ENCODE measurements at places on chromosomes 6 and 20. TPM values are rescaled to one million over a fixed set of nuclear protein-coding genes. Genes with fewer than 3 reads are reported as not detected.

- DNase-seq, result no peak
Measured at GRCh38 chr6:136751522-136751956, 40.7 kb downstream of the MAP3K5 start.

Gene HFE
- 5.2 TPM for total RNA-seq

Gene FERMT1
- 1.0 TPM for total RNA-seq

DNA sequence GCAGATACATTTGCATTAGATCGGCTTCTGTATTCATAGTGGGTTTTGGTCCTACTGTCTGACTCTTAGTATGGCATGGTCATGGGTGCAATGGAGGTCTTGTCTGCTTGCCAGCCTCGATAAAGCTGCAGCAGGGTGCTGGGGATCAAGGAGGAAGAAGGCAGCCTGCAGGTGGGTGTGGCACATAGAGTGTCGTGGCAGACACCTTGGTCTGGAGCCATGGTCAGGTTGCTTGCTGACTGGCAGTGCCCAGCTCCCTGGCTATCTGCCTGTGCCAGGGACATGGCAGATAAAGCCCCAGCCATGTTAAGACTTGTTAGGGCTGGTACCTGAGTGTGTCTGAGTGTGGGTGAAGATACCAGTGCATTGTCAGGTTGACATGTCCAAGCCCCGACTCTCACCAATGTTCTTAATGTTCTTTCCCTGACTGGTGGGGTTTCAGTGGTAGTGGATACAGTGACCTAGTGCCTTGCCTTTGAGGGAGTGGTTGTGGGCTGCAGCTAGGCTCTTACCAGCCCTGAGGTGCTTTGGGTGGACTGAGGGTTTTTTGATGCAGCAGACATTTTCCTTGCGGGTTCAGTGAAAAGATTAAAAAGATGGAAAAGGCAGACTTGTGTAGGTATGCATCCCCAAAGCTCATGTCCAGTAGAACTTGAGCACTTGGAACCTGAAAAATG, 1.8 kb downstream of the FAM83D start:
- no peak for DNase-seq

GRCh38 chr6:127136786-127137185, 18.3 kb downstream of the RSPO3 start:
- no peak for DNase-seq

Gene MAP7
- 2.1 TPM for total RNA-seq

DNA sequence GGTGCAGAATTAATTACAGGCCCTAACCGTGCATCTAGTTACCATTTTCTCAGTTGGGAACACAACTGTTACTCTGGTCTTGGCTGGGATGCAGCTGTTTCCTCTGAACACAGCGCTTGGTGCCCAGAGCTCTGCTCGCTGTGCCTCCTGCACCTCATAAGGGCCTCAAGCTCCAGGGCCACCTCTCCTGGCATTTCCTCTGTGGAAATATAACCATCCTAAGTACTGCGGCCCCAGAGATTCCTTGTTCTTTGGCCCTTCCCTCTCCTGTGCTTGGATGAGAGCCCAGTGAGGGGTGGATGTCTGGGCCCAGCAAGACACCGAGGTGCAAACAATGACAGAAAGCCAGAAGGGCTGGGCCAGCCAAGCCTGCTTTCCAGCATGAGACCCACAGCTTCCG, 169.9 kb upstream of the CST7 start:
- DNase-seq, result no peak

DNA sequence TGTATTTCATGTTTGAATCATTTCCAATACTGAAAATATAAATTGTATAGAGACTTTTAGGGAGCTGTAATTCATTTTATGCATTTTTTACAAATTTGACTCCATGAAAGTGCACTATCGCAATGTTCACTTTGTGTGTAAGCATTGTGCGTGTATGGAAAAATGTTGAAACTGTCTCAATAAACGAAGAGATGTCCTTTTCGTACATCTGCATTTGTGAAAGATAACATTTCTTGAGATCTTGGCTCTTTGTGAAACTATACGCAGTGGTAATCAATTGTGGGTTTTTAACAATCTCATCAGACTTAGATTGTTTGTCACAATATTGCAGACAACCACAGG, 18.6 kb upstream of the ZBP1 start:
- DNase-seq, result no peak

DNA sequence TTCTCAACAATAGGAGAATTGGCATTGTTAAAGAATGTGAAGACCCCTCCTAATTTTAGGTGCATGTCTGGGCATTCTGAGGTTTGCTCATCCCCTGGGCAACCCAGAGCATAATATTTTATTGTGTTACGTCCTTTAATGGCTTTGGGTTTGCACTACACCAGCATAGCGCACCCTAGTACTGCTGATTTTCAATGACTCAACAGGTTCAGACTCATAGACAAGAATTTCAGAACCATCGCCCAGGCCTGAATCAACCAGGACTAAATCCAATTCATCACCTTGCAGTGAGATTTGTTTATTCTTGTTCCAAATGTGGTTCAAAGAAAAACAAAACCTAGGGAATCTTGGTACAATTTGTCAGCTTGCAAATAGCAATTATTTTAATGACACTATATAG, 137.8 kb upstream of the PHACTR1 start:
- no peak for DNase-seq

Gene GGT7
- total RNA-seq, result 21.0 TPM

Gene METTL24
- 0.91 TPM for total RNA-seq

GRCh38 chr20:34072076-34072475, 40.0 kb downstream of the EIF2S2 start:
- no peak for DNase-seq

- no peak for DNase-seq
Measured at GRCh38 chr6:40389254-40389653, 197.9 kb downstream of the LRFN2 start.

Gene ADGB
- total RNA-seq, result not detected

- DNase-seq, result peak; percentile 74
Measured at GRCh38 chr6:33375143-33375671, 16.4 kb upstream of the KIFC1 start.

GRCh38 chr20:35263532-35264341, 14.2 kb downstream of the MMP24OS start:
- no peak for DNase-seq

- DNase-seq, result no peak
Measured at GRCh38 chr6:31268836-31269235, 3.1 kb downstream of the HLA-C start.

DNA sequence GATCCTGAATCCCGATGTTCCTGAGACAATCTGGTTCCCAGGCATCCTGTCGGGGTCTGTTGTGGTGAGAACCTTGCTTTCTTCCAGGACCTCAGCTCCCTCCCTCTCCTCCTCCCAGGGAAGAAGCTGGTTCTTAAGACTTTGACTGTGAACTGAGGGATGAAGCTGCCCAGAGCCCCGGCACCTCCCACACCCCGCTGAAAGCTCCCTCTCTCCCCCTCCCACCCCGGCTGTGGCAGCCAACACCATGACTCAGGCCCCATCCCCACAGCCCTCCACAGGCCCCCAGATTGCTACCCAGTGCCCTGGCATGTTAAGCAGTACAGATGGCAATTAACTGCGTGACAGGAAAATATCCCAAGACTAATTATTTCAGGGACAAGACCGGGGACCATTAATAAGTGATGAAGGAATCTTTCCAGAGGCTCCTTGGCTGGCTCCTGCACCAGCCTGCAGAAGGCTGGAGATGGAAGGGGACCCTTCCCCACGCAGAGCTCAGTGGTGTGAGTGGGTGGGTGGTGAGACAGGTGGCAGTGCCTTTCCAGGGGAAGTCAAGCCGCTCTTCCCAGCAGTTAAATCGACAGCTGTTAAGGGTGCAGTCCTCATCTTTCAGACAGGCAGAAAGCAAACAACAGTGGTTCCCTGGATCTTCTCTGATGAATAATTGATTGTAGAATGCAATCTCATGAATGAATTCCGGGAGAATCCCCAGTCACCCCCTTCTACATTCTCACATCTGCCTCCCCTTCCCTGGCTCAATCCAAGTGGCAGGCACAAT, 237.9 kb downstream of the LRFN2 start:
- DNase-seq, result no peak

- DNase-seq, result no peak
Measured at GRCh38 chr6:10658910-10659698, 35.3 kb downstream of the C6orf52 start.

DNA sequence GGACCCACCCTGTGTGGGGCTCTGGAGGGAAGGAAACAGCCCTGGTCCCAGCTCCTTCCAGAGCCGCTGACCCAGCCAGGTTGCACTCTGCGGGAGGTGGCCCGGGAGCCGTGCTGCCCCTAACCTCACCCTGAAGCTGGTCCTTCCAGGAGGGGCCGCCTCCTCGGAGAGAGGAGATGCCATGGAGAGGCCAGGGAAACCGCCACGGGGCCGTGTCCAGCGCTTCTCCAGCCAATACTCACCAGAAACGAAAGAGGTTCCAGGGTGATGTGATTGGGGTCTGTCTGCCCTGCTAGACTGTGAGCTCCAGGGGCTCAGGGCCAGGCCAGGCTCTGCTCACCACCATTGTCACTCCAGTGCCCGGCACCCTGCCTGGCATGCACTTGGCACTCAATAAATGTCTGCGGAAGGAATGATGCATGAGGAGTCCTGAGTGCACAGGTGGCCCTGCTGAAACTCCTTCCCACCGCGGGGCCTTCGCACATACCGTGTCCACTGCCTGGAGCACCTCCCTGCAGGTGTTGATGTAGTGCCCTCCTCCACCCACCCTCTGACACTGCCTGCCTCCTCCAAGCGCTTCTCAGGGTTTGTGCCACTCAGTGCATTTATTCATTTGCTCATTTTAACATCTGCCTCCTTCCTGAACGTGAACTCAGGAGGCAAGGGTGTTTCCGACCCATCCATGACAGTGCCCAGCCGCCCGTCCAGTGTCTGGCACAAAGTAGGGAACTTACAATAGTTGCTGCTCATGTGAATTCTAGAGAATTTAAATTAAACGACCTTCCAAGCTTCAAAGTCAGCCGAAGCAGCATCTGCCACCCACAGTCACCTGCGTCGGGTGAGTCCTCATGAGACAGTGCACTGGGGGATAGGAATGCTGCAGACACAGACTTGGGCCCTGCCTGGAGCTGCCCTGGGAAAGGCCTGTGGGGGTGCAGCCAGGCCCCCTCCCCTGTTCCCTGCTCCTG, 30.3 kb downstream of the RBM38 start:
- peak; percentile 20 for DNase-seq

GRCh38 chr6:6366803-6367202, 46.3 kb upstream of the F13A1 start:
- DNase-seq, result no peak

DNA sequence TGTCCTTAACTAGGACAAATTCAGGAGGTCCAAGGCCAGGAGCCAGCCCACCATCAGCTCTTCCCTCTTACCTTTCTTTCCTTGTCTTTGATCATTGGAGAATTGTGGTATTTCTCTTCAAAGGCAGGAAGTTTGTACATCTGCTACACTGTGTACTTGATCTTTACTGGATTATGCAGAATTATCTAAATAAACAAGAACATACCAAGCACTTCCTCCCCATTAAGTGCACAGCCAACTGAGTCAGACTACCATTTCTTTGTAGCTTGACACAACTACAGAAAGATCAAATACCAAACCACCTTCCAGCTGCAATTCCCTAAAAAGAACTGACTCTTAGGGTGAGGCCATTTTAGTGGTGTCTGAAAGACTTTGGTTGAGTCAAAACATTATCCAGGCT, 195.1 kb downstream of the HDGFL1 start:
- no peak for DNase-seq

DNA sequence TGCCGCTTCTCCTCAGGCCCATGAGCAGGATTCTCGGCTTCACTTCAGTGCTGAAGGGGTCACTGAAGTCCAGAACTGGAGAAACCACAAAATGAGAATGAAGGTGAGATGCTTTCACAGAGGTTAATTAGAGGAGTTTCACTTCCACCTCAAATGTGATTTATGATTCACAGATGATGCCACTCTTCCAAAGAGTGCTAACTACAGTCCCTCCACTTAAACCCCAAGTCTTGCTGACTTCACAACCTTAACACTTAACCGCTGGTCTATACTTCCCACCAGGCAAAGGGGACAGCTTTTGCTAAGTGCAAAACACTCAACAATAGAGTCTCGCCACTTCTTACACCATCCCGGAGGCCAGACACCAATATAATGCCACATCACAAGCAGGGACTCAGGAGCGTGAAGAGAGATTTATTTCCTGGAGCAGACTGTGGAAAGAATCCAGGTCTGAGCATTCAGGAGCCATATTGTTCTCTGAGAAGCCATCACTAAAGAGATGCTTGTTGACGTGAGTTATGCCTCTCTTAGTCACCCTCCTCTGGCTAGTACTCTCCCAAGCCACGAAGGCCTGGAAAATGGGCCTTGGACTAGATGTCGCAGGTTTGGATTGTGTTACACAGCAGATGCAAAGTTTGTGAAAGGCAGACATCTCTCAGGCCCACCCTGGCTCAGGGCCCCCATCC, 24.4 kb downstream of the RRAGD start:
- DNase-seq, result no peak

DNA sequence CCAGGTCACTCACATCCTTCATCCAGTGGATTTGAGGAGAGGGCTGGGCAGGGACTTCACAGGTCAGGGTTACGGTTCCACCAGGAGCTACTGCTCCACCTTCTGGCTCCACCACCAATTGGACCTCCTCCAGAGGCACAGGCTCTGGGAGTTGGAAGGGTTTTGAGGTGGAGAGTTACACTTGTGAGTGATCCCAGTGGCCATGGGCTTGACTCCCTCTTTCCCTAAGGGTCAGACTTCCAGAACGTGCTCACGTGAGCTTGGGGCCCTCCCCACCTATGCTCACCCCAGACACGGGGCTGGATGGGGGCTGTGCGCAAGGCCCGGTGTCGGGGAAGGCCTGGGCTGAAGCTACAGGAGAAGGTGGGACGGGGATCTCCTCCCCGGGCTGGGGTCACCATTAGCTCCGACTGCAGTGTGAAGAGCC, 1.5 kb downstream of the AGER start:
- no peak for DNase-seq

Gene MROH8
- total RNA-seq, result 3.8 TPM

GRCh38 chr6:39852324-39852723, 60.1 kb downstream of the DAAM2 start:
- DNase-seq, result no peak

Gene RSPO4
- not detected for total RNA-seq

Gene MYT1
- 0.40 TPM for total RNA-seq

Gene PDCD2
- 26.2 TPM for total RNA-seq

DNA sequence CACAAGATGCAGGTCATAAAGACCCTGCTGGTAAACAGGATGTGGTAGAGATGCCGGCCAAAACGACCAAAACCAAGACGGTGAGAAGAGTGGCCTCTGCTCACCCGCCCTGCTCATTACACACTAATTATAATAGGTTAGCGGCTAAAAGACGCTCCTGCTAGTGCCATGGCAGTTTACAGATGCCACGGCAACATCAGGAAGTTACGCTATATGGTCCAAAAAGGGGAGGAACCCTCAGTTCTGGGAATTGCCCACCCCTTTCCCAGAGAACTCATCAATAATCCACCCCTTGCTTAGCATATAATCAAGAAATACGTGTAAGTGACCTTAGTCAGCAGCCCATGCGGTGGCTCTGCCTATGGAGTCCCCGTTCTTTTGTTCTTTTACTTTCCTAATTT, 17.6 kb downstream of the BHLHE23 start:
- no peak for DNase-seq

Gene COL12A1
- total RNA-seq, result 10.7 TPM

GRCh38 chr6:65819152-65819551, 112.1 kb upstream of the EYS start:
- no peak for DNase-seq

GRCh38 chr6:37491171-37491829, 8.4 kb downstream of the CCDC167 start:
- DNase-seq, result no peak
